ENCODE measurements at places on chromosomes 16 and 17.

DNA sequence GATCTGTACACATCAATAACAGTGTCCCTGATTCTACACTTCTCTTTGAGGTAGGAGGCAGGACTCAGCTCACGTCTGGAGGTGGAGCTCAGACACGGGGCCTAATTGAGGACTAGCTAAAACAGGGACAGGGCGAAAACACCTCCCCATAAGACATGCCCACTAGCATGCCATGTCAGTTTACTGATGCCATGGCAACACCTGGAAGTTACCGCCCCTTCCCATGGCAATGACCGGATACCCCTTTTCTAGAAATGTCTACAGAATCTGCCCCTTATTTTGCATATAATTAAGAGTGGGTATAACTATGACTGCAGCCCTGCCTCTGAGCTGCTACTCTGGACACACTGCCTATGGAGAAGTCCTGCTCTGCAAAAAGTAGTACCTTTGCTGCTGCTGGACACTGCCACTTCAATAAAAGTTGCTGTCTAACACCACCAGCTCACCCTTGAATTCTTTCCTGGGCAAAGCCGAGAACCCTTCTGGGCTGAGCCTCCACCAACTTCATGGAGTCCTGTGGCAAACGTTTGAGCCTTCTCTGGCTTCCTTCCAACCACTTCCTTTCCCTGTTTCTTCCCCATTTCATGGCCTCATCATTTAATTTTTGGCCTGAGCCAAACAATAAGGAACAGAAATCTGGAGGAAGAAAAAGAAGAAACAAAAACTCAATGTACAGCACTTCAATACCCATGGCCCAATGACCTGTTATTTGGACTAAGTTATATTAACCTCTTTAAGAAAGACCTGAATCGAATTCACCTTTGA is 21.0 kb downstream of the PHB1 start:
- DNase-seq = no peak

DNA sequence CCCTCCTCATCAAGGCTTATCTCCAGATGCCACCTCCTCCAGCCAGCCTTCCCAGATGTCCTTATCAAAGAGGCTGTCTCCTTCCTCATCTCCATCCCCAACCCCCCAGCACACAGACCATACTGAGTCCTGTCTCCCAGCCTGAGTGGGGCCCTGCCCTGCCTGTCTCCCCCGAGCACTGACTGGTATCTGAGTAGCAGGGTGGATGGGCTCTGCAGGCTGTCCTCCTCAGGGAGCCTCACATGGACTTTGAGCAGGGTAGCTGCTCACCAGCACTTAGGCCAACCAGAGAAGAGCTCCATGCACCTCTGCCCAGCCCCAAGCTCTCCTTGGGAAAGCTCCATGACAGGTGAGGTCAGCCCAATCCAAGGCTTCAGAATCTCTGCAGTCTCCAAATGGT is 20.0 kb upstream of the ITGA3 start:
- DNase-seq = no peak

GRCh38 chr17:39014795-39015545 is 47.8 kb upstream of the FBXO47 start:
- no peak for DNase-seq

GRCh38 chr16:79296491-79296890 is 304.0 kb downstream of the MAF start:
- DNase-seq = no peak

GRCh38 chr16:1537138-1537577 is 3.7 kb downstream of the TMEM204 start:
- DNase-seq = no peak

GRCh38 chr17:82065638-82066303 is at the start of gene DUS1L:
Gene DUS1L, minus strand, starts transcription at chr17:82065804. Its CDS starts 745 bp downstream, at chr17:82065059.
- DNase-seq = no peak

- no peak for DNase-seq
Measured at GRCh38 chr17:58091024-58091567, 7.9 kb downstream of the DYNLL2 start.

DNA sequence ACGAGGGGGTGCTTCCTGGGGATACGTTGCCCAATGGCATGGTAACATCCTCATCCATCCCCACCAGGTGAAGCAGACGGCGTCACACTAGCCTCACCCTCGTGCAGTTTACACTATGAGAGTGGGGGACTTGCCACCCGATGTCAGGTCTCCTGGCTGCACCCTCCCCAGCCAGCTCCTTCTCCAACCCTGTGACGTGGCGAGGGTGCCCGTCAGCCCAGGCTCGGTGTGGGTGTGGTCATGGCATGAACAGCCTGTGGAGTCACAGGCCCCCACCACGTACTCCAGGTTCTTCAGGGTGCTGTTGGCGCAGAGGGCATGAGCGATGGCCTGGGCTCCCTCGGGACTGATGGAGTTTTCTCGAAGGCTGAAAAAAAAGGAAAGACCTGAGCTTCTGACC is 28.3 kb downstream of the NLRC3 start:
- no peak for DNase-seq

Measured in cortex of kidney (tissue), 1 donor.